ENCODE measurements at places on chromosomes 6 and 20. TPM values are rescaled to one million over a fixed set of nuclear protein-coding genes. Genes with fewer than 3 reads are reported as not detected.

Gene LY6G5C
- 13.8 TPM for total RNA-seq

Gene EYA4
- total RNA-seq: not detected

Gene CLIC1
- total RNA-seq: 310 TPM

Gene POU5F1
- total RNA-seq: 48.8 TPM

Gene NKAIN4
- 183 TPM for total RNA-seq

Gene SLC52A3
- not detected for total RNA-seq

Gene TSBP1
- not detected for total RNA-seq

Gene SAMD10
- 3.1 TPM for total RNA-seq

Data from glutamatergic neuron (in vitro differentiated cells).